Tongue (tissue), 3 donors: ENCODE measurements at places on chromosomes 4 and X.

DNA sequence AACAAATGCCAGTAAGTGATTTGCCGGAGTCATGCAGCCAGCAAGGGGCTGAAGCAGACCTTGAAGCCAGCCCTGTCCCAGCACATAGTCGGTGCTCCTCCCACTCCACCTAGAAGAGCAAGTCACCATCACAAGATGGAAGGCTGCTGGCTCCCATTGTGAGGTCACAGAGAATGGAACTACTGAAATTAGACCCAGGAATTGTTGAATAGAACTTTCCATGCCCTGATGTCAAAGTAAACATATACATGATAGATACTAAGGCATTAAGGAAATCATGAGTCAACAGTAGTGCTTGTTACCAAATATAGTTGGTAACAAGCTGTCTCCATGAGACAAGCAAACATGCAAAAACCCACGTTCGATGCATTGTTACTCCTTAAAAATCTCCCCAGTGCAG, 177.1 kb upstream of the MID1 start:
- DNase-seq = no peak

DNA sequence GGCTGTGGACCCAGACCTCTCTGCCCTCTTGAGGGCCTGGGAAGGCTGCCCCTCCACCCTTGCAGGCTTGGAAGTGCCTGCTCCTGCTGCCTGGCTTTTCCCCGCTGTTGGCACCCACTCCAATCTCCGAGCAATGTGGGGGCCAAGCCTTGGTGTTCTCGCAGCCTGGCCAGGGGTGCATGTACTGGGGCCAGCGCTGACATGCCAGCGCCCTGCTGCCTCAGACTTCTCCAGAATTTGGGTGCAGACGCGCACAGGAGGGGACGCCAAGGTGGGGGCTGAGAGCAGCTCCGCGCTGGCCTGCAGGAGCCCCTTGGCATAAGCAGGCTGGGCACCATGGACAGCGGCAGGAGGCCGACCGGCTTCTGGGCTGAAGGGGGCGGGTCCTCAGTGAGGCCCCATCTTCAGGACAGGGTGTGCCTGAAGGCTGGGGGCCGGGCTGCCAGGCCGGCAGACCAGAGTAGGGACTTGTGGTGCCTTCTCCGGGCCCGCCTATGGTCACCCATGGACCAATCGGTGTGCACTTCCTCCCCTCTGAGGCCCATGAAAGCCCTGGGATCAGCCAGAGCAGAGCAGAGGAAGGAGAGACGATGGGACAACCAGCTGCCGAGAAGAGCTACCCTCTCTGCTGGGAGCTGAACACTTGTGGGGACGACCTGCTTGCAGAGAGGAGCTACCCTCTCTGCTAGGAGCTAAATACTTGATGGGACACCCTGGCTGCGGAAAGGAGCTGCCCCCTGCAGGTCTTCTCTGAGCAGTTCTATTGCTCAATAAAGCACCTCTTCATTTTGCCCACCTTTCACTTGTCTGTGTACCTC, 118.3 kb downstream of the DNAAF6 start:
- peak; percentile 73 for DNase-seq

GRCh38 chrX:71053217-71053621, 14.9 kb downstream of the SNX12 start:
- DNase-seq = peak; percentile 44

DNA sequence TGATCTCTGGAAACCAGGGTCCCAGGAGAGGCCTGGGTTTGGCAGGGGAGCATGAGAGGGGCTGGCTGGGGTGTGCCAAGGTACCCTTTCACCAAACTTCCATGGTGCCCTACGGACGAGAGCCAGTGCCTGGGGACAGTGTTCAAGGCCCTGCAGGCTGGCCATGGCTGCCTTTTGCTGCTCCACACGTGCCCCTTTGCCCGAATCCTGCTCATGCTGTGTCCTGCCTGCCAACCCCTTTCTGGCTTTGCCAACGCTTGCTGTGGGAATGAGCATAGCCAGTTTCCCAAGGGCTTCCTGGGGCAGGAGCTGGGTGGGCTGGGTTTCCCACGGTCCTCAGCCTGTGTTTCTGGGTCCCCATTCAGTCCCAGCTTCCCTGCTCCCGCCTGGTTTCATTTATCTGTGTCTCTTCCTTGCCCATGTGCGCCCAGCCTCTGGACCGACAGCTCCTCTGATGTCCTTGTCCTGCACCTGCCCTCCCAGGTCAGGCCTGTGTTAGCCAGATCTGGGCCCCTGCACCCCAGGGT, 17.3 kb downstream of the CPZ start:
- DNase-seq = no peak

DNA sequence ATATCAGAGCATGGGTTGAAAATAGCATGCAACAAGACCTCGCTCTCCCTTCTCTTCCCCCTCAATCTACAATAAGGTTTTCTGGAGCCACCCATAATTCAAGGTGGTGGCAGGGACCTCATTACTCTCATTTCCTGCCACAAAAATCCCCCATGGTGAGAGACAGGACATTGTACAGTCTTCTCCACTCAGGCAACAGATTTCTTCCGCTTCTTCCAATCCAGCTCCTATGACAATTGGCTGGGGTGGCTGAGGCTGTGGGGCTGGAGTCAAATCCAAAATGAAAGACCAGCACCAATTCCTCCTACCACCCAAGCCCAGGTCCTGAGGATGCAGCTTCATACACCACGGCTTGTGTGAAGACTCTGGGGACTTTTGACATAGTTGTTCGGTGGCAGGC, 40.3 kb upstream of the NKRF start:
- DNase-seq = no peak

DNA sequence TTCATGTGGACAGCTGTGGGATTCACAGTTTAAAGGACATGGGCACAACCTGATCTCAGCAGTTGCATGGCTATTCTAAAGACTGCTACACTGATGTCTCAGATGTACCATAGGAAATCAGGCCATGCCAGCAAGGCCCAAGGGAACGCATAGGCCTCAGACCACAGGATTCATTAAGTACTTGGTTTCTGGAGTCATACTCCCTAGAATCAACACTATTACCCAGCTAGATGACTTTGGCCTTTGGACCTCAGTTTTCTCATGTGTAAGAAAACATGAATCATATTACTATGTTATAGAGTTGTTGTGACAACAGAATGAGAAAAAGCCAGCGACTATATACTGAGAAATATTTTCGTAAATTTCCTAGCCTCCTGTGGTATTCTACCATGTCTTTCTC, 67.9 kb downstream of the NHS start:
- no peak for DNase-seq

- no peak for DNase-seq
These were observed 231.5 kb downstream of the BCOR start for GRCh38 chrX:39866229-39866628.

- peak; percentile 15 for DNase-seq
These were observed 217.6 kb downstream of the ZNF674 start for GRCh38 chrX:46327566-46328115.

DNA sequence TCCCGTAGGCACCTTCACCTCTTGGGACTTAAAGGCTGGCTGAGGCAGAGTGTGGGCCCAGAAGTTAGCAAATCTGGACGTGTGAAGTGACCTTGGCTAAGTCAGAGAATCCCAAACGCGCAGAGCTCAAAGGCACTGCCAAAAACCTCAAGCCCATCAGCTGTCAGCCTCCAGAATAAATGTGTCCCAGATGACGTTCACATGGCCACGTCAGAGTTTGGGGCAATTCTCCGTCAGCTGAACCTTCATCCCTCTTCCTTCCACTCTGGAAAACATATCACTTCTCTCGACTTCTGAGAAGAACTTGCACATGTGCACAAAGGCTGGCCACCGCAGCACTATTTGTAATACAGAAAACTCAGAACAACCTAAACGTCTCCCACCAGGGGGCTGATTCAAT, 35.7 kb upstream of the APLN start:
- DNase-seq = peak; percentile 36

- no peak for DNase-seq
These were observed 79.4 kb downstream of the ABLIM2 start for GRCh38 chr4:8079031-8079885.

GRCh38 chrX:16653424-16653823, 3.5 kb downstream of the S100G start:
- DNase-seq = no peak

- no peak for DNase-seq
These were observed 127.4 kb upstream of the SFRP2 start for GRCh38 chr4:153916273-153916755.

DNA sequence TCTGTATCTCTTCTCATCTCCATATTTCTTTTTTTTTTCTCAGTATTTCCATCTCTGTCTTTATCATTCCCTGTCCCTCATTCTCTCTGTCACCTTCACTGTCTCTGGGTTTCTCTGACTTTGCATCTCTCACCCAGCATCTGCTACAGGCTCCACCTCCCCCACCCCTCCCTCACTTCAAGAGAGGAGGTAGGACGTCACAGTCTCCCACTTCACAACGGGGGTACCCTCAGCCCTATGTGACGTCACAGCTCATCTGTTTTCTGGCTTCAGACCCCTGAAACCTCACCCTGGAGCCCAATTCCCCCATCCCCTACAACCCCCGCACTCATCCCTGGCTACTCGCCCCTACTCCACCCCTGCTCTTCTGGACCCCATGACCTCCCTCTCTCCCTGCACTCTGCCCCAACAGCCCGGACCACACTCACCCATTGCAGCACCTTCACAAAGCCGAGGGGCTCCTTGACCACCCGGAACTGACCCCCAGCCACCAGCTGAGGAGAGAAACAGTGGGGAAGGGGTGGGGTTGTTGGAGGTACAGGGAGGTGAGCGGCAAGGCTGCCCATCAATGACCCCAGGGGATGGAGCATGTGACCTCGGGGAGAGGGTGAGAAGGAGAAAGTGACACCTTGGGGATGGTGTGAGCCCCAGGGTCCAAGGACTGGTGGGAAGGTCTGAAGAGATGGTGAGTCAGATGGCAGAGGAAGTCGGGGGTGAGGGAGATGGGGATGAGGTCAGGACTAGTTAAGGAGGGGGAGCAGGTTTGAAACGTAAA, 1.3 kb downstream of the SYP start:
- DNase-seq = no peak

DNA sequence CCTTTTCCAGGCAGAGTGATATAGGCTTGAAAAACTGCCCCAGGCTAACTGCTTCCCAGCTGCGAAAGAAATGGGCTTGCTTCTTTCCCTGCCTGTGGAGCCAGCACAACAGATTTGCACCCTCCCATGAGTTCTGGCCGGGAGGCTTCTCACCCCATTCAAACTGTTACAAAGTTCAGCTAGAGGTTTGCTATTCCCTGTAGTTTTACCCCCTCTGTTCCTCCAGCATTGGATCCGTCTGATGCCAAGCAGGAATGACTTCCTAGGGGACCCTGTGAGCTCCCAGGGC, 87.6 kb upstream of the NDST4 start:
- DNase-seq = no peak

- DNase-seq = peak; percentile 11
These were observed 72.3 kb upstream of the TNMD start for GRCh38 chrX:100512471-100512870.

- DNase-seq = peak; percentile 79
These were observed 35.7 kb downstream of the AFAP1 start for GRCh38 chr4:7903791-7904516.

GRCh38 chr4:6591781-6592180, 16.8 kb downstream of the MAN2B2 start:
- no peak for DNase-seq

GRCh38 chr4:10047967-10048366, 26.7 kb upstream of the SLC2A9 start:
- DNase-seq = no peak

- DNase-seq = no peak
These were observed 16.2 kb downstream of the PRKX start for GRCh38 chrX:3697220-3697684.

DNA sequence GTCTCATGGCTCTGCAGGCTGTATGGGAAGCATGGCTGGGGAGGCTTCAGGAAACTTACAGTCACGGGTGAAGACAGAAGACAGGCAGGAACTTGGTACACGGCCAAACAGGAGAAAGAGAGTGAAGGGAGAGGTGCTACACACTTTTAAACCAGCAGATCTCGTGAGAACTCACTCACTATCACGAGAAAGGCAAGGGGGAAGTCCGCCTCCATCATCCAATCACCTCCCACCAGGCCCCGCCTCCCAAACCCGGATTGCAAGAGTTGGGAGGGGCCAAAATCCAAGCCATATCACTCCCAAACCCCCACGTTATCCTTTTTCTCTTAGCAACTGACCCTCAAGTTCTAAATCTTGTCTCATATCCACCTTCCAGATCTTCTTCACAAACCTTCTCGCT, 1710.5 kb upstream of the TENM3 start:
- DNase-seq = no peak

- no peak for DNase-seq
These were observed 290.4 kb downstream of the GLUD2 start for GRCh38 chrX:121337816-121338215.

DNA sequence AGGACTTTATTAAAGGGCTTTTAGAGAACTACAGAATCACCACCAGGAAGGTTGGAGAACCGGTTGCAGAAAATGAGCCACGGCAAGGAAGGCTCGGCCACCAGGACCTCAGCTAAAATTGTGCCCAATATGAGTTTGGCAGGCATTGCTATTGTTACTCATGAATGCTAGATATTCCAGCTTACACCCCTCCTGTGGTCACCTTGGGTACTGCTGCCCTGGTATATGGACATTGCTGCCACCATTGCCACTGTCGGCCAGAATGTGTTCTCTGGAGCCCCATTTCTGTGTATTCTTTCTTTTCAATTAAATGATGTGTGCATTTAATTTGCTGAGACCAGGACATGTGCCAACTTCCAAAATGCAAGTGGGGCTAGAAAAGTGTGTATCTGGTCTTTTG, 626.7 kb upstream of the BOD1L1 start:
- no peak for DNase-seq

DNA sequence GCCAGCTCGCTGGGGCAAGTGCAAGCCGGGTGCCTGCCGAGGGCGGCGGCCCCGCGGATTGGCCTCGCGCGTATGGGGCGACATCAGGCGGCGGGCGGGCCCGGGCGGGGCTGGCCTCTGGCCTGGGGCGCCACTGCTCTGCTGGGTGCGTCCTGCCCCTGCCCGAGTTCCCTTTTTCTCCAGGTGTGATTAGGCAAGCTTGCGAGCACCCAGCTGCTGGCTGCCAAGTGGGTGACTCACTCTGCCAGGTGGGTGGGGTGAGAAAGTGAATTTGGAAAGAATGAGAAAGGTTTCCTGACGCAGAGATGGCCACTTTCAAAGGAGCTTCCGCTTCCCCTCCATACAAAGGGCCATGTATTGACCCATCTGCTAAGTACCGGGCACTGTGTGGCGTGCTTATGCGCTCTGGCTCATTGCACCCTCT, 32.5 kb downstream of the FGFBP1 start:
- DNase-seq = no peak

- peak; percentile 75 for DNase-seq
These were observed 48.1 kb upstream of the DHRSX start for GRCh38 chrX:2548711-2549423.

- DNase-seq = no peak
These were observed 10.7 kb downstream of the RBPJ start for GRCh38 chr4:26331380-26331950.

DNA sequence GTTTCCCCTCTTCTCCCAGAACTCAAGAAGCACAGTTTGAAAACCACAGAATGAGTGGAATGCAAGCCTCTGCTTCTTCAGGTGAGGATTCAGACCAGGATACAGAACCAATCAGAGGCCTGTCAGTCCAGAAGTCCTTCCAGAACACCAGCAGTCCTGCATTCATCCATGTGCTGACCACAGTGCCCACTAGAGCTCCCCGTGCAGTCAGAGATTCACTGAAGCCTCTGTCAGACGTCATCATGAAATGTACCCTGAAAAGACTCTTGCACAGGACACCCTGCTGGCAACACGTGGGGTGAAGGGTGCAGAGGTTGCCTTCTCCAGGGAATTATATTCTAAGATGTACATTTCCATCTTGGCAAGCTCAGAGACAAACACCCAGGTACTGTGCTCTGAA, 75.9 kb upstream of the LSM6 start:
- DNase-seq = no peak
